ENCODE measurements at places on chromosomes 1 and 21.

- DNase-seq = no peak
These were observed 144.6 kb downstream of the NFIA start for GRCh38 chr1:61226791-61227567.

DNA sequence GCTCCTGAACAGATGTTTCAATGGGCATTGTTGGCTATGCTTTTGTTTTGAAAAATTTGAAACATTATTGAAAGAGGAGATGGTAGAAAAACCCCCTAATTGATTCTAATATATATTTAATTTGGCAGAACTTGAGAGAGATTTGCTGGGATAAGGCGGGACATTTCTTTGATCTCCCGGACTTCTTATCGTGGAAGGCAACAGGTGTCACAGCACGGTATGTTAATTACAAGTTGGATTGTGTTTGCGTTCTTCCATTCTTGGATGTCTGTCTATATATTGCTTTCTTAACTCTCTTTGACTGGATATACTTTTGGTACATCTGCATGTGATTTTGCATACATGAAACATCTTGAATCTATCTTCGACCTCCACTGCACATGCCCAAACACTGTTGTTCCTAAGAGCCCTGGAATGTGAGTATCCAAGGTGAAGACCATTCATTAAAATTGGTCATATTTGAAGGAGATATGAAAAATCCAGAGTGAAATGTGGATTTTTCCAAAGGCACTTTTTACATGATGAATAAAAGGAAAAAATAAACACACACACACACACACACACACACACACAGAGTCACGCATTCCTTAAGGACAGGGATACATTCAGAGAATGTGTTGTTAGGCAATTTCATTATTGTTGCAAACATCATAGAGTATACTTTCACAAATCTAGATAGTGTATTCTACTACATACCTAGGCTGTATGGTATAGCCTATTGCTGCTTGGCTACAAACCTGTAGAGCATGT lies 81.9 kb downstream of the FGGY start:
- no peak for DNase-seq

DNA sequence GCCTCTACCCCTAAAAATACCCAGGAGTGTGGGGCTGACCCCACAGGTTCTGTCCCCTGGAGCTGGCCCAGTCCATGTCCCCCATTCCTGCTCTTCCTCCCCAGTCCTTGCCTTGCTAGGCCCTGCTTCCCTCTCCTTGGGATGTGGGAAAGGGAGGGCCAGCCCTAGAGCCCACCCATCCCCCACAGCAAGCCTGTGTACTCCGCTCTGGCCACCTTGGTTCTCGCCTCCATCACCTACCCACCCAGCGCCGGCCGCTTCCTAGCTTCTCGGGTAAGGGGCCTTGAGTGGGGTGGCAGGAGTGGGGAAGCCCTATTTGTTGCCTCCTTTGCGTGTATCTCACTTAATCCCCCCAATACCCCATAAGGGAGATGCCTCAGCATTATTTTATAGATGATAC lies 6.7 kb downstream of the CLCNKB start:
- DNase-seq = no peak

DNA sequence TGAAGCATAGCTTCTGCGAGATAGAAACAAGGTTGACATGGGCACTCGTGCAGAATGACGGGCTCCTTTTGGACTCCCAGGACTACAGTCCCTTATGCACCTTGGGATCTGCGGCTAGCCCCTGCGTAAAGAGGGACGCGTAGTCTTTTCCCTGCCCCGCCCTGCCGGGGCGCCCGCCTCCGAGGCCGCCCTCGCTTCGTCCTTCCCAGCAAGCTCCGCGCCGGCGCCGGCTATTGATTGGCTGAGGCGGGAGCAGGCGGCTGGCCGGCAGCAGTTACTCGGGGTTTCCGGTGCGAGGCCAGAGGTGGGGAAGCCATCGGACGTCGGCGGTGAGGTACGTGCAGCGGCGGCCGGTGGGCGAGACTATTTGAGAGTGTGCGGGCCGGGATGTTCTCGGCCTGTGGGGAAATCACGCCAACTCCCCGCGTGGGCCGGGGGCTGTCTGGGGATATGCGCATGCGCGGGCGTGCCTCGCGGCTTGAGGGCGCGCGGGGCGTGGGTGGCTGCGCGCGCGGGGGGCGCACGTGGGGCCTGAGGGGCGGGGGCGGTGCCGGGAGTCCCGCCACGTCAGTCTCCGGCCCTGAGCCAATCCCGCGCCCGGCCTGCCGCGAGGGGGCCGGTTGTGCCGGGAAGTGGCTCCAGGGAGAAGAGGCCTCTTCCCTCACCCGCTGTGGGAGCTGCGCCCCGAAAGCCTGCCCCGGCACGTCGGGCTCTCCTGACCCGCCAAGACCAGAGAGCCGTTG lies at the start of gene TXLNA:
Gene TXLNA (plus strand): TSS at position 233 of the 743 bp plus-strand sequence. CDS start 671 bp downstream, outside the sequence.
- DNase-seq = peak; percentile 89

DNA sequence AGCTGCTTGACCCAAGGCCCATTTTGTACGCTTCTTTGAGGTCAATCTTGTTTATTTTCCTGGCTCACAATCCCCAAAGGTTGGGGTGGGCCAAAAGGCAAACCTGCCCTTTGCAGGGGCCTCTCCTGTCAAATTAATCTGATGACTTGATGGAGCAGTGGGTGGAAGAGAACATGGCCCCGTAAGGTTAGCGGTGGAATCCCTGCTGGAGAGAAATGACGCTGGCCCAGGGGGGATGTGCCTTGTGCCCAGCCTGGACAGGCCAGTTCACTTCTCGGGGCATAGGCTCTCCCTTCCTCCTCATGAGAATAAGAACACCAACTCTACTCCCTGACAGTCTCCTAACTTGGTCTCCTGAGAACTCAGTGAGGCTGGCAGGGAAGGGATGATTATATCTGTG lies 40.5 kb downstream of the C1orf198 start:
- no peak for DNase-seq

- no peak for DNase-seq
These were observed 37.2 kb downstream of the SUSD4 start for GRCh38 chr1:223326776-223327175.

- no peak for DNase-seq
These were observed 107.0 kb downstream of the MRPS6 start for GRCh38 chr21:34180407-34180806.

GRCh38 chr1:147612366-147612765 lies 58.0 kb downstream of the ACP6 start:
- DNase-seq = no peak

DNA sequence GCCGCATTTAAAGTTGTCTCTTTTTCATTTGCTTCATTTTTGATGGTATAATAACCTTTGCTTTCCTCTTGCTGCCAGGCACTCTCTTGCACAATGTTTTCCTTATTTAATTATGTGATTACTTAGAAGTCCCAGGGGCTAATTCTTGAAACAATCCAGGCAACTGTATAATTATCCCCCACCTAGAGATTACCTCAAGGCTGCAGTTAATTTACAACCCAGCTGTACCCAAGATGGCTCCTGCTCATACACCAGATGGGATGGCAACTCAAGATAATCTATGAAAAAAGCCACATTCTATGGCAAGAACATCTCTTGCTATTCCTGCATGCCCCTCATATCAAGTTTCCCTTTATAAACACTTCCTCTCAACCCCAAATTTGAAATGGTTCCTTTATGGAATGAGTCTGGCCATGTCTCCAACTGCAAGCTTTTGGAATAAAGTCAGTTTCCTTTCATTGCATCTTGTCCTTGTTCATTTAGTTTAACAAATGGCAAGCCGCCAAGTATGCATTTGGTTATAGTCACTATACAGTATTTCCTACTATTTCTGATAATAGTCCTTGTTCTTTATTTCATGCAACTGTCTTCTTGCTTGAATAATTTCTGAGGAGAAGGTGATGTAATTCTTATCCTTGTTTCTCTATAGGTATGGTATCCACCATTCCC lies 1042.6 kb downstream of the PLA2G4A start:
- no peak for DNase-seq

GRCh38 chr1:109808703-109809102 lies 45.0 kb upstream of the EPS8L3 start:
- no peak for DNase-seq

- no peak for DNase-seq
These were observed 430 bp downstream of the BTG2 start for GRCh38 chr1:203305809-203306088.

DNA sequence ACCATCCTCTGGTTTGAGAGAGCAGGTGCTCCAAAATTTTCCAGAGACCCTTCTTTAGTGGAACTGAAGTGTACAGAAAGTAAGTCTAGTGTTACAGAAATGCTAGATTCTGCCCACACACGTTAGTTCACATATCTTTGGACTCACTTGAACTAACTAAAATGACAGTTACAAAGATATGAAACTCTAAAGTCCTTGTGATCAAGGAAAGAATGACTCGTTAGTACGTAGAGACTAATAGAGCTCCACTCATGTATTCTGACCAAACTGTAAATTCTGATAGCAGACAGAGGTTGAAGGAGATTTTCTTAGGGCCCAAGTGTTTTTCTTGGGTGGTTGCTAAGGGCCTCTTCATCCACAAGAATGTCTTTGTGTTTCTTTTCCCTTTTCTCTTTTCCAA lies 491.5 kb upstream of the B3GALT2 start:
- DNase-seq = no peak

GRCh38 chr1:197674286-197674685 lies 101.0 kb downstream of the DENND1B start:
- no peak for DNase-seq

DNA sequence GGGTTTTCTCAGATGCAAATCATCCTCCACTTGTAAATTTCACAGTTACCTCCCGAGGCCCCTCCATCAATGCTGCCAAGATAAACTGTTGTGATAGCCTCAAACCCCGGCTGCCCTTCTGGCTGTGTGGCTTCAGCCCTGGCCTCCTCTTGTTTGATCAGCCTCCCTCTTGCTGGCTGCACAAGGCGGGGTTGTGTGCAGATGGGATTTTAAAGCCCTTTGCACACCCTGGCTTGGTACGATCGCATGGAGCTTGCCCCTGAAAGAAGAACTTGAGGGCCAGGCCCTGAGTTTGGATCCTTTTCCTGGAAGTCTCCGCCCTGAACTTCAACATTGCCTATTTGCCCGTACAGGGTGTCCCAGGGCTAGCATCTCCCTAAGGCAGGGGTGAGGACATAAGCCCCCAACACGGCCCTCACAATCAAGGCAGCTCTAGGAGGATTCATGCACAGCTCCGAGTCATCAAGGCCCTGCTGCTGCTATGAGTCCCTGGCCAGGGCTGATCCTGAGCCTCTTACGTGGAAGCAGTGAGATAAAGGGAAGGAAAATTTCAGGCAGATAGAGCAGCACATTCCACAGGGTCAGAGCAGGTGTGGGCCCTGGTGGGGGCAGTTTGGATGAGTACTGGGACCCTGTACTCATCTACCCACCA lies 181.2 kb upstream of the VAMP3 start:
- no peak for DNase-seq

DNA sequence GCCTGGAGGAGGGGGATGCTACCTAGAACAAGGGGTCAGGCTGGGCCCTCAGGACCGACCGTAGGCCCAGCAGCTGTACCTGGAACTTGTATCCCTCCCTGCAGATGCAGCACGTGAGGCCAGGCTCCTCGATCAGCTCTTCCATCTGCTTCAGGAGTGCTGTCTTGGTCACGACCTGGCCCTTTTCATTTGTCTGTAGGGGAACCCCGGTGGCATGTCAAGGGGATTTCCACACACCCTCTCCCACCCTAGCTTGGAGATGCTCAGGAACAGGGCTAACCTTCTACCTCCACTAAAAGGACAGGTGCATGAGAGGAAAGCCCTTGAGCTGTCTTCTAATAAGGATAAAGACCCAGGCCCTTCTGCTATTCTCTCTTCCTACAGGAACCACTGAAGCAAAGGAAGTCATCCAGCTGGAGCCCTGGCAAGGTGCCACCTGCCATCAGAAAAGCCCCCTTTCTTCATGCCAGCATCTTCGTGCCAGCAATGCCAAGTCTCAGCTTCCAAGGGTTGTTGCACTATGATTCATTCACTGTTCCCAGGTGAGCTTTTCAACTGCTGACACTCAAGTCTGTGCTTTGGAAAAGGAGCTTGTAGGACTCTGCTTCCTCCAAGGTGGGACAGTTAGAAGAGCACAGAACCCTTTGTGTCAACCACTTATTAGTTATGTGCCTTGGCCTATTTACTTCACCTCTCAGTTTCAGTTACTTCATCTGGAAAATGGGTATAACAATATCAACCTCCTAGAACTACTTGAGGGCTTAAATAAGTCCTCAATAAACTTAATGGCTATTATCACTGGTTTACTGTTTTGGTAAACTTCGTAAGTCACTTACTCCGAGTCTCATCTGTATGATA lies 122.1 kb downstream of the UBR4 start:
- DNase-seq = peak; percentile 29

- DNase-seq = no peak
These were observed 107.0 kb downstream of the SLC5A9 start for GRCh38 chr1:48329486-48329885.

GRCh38 chr1:235533476-235534168 lies 29.4 kb upstream of the B3GALNT2 start:
- no peak for DNase-seq

GRCh38 chr1:225670806-225671733 lies 18.1 kb upstream of the ENAH start:
- DNase-seq = no peak

GRCh38 chr1:16960560-16961296 lies 19.7 kb downstream of the MFAP2 start:
- DNase-seq = peak; percentile 75

DNA sequence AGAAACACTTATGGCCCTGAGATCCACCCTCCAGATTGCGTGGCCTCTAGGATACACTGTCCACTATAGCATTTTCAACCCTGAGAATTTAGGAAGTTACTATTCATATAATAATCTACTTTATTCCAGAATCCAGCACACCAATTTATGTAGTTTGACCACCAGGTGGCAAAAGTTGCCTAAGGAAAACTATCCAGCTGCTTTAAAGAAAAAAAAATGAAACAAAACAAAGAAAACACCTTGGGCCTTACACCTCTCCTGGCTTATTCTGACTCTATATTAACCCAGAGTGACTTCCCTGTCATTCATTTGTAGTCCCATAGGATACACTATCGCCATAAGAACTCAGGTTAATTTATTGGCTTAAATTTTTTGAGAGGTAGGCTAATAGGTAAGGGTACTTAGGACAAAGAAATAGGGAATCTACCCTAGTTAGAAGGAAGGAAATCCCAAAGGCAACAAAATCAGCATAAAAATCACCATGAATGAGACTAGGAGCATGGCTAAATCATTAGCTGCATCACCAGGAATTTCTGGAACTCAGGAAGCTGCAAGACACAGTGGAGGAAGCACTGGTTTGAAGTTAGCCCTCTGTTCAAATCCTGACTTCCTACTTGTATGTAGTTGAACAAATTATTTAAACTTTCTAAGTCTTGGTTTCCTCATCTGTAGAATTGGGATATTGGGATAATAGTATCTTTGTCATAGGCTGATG lies 107.5 kb downstream of the SPAG17 start:
- no peak for DNase-seq

Measured in activated T-helper 1 cell treated with anti-CD3 and anti-CD28 coated beads, Interleukin-12 subunit alpha, Interleukin-12 subunit beta, Interleukin-2, Interleukin-4 antibody, amounts not matched to agents 30 ng/mL and 10 ng/mL and 1 ng/mL, durations not matched to agents 14 hours and 24 hours and 36 hours (primary cell).